NCI-H526 (cell line): ENCODE measurements at places on chromosomes 3 and 15.
A peak's percentile ranks its signal among the peaks of the same experiment; 100 is the strongest.

- DNase-seq, result no peak
Measured at GRCh38 chr3:123093696-123094095, 26.9 kb downstream of the PDIA5 start.

GRCh38 chr3:23735535-23736326 is 70.0 kb upstream of the UBE2E1 start:
- DNase-seq, result no peak

- no peak for DNase-seq
Measured at GRCh38 chr3:118932822-118933558, 101.7 kb downstream of the IGSF11 start.

DNA sequence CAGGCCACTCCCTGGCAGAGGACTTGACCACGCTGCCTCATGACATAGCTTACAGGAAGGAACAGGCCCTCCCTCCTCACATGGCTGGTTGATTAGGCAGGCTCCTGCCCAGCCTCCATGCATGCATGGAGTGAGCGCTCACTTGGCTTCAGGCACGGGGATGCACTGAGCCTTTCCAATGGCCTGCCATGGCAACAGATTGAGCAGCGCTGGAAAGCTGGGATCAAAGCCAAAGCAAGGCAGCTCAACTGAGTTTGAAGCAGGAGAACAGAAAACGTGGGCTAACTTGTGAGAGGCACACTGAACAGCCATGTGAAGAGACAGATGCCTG is 5.9 kb upstream of the GRAMD2A start:
- no peak for DNase-seq

DNA sequence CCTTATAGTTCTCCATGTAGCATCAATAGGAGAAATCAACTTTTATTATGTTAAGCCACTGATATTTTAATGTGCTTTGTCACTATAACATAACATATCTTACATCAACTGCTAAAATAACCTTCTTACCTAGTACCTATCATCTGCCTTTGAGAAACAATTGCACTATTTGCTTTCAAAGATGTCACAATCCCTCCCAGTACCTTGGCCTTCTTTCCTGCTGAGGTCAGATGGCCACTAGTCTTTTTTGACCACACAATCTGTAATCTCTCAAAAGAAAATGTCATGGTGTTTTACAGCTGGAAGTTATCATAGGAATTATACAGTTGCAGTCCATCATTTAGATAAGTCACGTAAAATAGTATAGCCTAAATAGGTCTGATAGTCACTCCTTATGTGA is 247.5 kb upstream of the SLITRK3 start:
- no peak for DNase-seq

DNA sequence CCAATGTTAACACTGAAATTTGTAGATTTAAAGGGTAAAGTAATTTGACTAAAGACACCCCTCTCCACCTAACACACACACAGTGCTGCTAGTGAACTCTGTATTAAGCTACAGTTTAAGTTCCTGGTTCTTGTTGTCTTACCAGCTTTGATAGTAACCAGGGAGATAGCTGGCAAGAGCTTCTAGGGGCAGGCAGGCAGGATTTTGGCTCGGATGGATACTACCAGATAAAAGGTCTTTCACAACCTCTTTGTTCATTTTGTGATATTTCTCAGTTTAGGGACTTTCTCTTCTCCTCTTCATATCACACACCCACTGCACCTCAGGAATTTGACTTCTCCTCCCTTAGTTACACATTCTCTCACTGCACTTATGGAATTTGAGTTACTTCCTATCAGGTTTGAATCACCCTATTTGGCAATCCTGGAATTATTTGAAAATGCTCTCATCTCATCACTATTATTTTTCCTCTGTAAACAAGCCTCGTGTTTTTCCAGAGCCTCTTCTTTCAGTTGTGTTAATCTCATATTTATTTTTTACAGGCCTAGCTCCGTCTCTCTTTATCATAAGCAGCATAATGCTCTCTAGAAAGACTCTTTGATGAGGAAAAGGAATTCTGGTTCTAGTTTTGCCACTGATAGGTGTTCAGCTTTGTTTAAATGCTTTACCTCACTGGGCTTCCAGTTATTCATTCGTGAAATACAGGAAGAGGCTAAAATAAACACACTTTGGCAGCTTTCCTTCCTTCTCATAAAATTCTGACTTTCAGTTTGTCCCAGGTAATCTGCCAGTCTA is 23.0 kb upstream of the CLDN1 start:
- DNase-seq, result no peak

GRCh38 chr15:30038667-30039523 is 43.9 kb upstream of the GOLGA8J start:
- no peak for DNase-seq

DNA sequence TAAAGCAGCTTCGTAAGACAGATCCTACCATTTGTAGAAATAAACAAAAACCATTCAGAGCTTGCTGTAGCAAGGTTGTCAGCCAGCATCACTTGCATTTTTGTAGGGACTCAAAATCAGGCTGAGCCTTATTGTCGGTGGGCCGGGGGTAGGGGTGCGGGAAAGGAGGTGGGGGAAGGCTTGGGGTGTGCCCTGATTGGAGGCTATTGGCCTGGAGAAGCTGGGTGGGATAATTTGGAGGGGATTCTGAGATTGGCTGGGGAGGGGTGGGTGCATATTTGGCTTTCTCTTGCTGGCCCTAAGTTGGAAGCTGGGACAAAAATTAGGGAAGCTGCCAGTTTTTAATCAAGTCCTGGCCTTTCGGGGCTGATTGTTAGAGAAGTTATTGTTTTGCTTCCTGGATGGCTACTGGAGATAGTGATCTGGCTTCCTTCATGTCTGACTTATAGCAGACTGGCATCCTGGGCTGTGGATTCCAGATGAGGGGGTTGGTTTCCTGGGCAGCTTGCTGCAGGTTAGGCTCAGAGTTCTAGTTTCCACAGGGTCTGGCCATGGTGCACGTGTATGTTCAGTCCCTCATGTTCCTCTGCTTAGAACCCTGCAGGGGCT is 22.8 kb downstream of the STOML1 start:
- no peak for DNase-seq

DNA sequence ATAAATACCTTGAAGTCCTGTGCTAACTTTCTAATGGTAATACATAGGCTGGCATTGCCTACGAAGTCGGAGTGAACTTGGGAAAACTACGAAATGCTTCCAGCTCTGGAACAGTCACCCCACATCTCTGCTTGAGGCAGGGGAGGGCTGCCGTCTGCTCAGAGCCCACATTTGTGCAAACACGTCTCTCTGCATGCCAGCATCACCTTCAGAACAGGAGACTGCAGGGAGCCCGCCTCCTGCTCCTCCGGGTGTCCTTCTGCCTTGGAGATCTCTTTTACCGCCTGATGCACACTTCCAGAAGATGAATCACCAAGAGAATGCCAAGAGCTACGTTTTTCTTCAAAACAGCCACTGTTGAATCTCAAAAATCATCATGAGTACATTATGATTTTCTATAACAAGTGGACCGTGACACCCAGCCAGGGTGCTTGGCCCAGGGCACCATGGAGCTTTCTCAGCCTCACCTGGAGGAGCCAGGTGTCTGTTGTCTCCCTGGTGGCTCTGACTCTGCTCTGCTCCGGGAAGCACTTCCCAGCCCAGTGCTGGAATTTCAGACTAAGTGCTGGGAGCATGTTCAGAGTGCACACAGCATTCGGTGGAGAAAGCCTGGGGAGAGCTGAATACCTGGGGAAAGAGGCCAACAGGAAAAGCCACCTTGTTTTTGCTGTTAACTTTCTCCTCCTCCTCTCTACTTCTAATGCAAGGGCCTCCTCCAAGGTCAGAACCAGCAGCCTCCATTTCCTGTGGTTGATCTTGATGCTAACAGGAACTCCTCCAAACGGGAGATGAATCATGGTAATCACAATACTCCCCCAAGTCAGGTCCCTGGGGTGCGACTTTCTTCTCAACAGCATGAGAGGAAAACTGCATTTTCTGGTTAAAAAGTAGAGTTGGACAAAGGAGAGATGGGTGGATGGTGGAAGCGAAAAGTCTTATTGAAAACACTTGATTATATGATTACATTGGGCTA is 467.7 kb downstream of the GABRG3 start:
- DNase-seq, result no peak

DNA sequence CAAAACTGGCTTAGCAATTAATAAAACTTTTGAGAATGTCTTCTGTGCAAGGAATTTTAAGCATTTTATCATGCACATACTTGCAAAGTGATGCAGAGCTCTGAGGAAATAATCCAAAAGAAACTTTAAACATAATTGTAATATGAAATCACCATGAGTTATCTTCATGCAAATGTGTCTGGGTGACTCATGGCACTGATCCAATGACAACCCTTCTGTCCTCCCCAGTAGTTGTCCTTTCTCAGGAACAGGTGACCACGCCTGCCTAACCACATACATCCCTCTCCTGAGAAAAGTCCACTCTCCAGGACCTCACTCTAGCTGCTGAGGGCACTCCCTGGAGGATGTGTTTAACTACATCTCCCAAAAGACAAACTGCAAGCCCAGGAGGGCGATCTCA is 530.6 kb upstream of the IL12A start:
- DNase-seq, result no peak

DNA sequence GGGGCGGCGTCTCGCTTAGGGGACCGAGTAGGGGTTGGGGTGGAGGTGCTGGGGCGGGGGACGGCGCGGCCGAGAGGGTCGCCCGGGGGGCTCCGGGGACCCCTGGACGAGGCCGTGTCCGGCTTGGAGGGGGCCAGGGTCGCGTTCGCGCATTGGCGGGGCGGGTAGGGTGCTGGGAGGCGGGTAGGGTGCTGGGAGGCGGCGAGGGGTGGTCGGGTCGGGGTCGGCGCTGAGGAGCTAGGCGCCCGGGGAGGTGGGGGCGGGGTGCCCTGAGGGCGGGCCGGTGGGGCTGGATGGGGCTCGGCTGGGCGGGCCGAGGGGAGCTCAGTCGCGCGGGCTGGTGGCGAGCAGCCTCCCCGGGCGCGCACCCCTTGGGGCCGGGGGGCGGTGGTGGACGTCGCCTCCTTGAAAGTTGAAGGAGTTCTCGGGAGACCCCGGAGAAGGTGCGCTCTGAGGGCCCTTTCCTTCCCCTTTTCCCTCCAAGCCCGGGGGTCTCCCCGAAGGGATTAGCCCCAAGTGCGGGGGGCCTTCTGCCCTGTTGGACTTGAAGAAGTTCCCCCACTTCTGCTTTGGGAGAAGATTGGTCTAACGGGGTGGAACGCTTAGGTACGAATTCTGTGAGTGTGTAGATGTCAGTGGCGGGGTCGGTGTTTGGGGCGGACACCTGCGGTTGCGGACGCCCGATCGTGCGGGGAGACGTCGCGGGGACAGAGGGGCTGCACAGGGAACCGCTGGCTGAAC is 543 bp downstream of the MEF2A start:
- peak; percentile 48 for DNase-seq

DNA sequence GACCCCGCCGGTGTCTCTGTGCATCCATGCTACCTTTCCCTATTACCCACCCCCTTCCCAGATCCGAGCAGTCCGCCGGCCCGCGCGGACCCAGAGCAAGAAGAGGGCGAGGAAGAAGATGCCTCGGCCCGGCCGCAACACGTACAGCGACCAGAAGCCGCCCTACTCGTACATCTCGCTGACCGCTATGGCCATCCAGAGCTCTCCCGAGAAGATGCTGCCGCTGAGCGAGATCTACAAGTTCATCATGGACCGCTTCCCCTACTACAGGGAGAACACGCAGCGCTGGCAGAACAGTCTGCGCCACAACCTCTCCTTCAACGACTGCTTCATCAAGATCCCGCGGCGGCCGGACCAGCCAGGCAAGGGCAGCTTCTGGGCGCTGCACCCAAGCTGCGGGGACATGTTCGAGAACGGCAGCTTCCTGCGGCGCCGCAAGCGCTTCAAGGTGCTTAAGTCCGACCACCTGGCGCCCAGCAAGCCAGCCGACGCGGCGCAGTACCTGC is 788 bp downstream of the FOXB1 start:
- DNase-seq, result peak; percentile 73

- peak; percentile 59 for DNase-seq
Measured at GRCh38 chr3:50490424-50490823, 13.0 kb downstream of the CACNA2D2 start.

DNA sequence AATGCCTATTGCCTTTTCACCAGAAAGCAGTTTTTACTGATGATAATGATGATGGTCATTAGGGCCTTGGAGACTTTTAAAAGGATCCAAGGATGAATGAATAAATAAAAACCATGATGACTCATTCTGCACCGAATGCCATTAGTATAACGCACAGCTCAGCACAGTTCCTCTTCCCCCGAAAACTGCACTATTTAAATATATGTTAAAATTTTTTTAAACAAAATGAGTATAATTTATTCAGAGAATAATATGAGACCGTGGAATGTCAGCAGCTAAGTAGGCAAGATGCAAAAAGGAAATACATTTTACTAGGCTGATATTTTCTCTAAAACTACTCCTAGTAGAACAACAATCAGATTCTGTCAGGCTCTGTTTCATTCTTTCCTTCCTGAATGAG is 83.4 kb upstream of the NANOGP8 start:
- no peak for DNase-seq
